ENCODE measurements at places on chromosomes 4 and X. TPM values are rescaled to one million over a fixed set of nuclear protein-coding genes. Genes with fewer than 3 reads are reported as not detected.

The SPANXN2 gene
- not detected for total RNA-seq

The MAGEA9B gene
- not detected for total RNA-seq

The ENOPH1 gene
- 30.3 TPM for total RNA-seq

The HDX gene
- 5.9 TPM for total RNA-seq

The GPR82 gene
- 0.98 TPM for total RNA-seq

The ASMT gene
- total RNA-seq: 0.22 TPM

The RAP1GDS1 gene
- total RNA-seq: 42.2 TPM

The PDGFC gene
- total RNA-seq: 37.6 TPM

The TMSB15B gene
- 2.0 TPM for total RNA-seq

The MID1IP1 gene
- total RNA-seq: 76.5 TPM

The GABRE gene
- total RNA-seq: 16.6 TPM

The SFRP2 gene
- 4.1 TPM for total RNA-seq

The F11 gene
- 1.5 TPM for total RNA-seq

The ARHGEF9 gene
- 26.4 TPM for total RNA-seq

The TLR3 gene
- 22.7 TPM for total RNA-seq

The GYG2 gene
- total RNA-seq: 2.2 TPM

The AFF2 gene
- 5.7 TPM for total RNA-seq

The GABRQ gene
- total RNA-seq: 0.03 TPM

The RHOH gene
- 14.1 TPM for total RNA-seq

The ARX gene
- total RNA-seq: 0.31 TPM

The GPR78 gene
- not detected for total RNA-seq

The ARMCX2 gene
- 44.0 TPM for total RNA-seq

The CXCL1 gene
- total RNA-seq: 29.7 TPM

The PLXNB3 gene
- total RNA-seq: 5.6 TPM

The SSX1 gene
- not detected for total RNA-seq

The MAGEC1 gene
- total RNA-seq: not detected

The PTTG2 gene
- total RNA-seq: 1.0 TPM

The CXCL11 gene
- total RNA-seq: not detected

The TMEM255A gene
- 1.2 TPM for total RNA-seq

The ZCCHC4 gene
- 8.4 TPM for total RNA-seq

The CLDN22 gene
- not detected for total RNA-seq

The TMPRSS11E gene
- 2.3 TPM for total RNA-seq

The KIAA0232 gene
- total RNA-seq: 39.9 TPM

The PPP4R3C gene
- not detected for total RNA-seq

The XAGE1B gene
- total RNA-seq: not detected

The ANKRD50 gene
- 12.1 TPM for total RNA-seq

The FRAS1 gene
- 31.5 TPM for total RNA-seq

The FGF5 gene
- total RNA-seq: 0.13 TPM

The FRMPD3 gene
- total RNA-seq: 0.25 TPM

The SLC6A8 gene
- total RNA-seq: 110 TPM

The DIPK2B gene
- total RNA-seq: 25.2 TPM

The CLDN2 gene
- 140 TPM for total RNA-seq

The F8A3 gene
- total RNA-seq: 8.2 TPM

The GPR34 gene
- 17.9 TPM for total RNA-seq

The CRLF2 gene
- total RNA-seq: 1.6 TPM

The GYPA gene
- not detected for total RNA-seq

The LIMCH1 gene
- total RNA-seq: 83.9 TPM

The SOX3 gene
- not detected for total RNA-seq

The AKAP4 gene
- not detected for total RNA-seq

The CCNB3 gene
- 1.5 TPM for total RNA-seq

The COL4A6 gene
- 3.3 TPM for total RNA-seq

The EDA gene
- 4.2 TPM for total RNA-seq

The ASB12 gene
- total RNA-seq: not detected

The CT45A2 gene
- not detected for total RNA-seq

The MAGEB17 gene
- total RNA-seq: not detected

All from kidney (tissue), 22 donors.